ENCODE measurements at places on chromosomes 16 and 17. TPM values are rescaled to one million over a fixed set of nuclear protein-coding genes. Genes with fewer than 3 reads are reported as not detected.

Gene PTX4
- total RNA-seq = 0.29 TPM

Gene GNGT2
- total RNA-seq = not detected

Gene CLN3
- total RNA-seq = 17.7 TPM

Gene PLD6
- total RNA-seq = 4.5 TPM

Gene LGALS9B
- total RNA-seq = not detected

Gene MAP2K6
- total RNA-seq = 8.1 TPM
